CD8-positive, alpha-beta memory T cell (primary cell): ENCODE measurements at places on chromosomes 6 and 20. TPM values are rescaled to one million over a fixed set of nuclear protein-coding genes. Genes with fewer than 3 reads are reported as not detected.

DNA sequence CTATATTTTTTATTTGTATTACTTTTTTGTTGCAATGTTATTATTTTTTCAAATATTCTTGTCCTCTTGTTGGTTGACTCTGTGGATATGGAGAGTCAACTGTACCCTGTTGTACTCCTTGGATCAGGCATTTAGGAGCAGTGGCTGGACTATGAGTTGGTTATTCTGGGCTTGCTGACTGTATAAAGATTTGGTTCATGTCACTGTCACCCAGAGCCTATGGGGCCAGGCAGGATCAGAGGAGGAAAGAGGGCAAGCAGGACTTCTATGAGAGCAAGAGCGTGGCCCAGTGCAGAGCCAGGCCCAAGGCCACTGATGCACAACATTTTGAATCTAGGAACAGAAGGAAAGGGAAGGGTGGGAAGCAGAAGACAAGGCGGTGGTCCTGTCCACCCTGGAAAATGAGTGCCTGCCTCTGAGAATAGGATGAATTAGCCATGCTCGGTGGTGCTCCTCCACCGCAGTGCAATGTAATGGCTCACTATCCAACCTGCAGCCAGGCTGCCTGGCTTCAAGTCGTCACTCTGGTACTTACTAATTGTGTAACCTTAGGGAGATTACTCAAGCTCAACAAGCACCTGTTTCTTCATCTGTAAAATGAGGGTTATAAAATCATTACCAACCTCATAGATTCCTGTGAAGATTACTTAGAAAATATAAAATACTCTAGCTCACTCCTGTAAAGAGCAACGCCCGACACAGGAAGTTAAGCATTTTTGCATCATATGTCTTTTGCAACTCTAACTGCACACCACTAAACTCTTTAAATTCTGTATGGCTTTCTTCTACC, 192.1 kb downstream of the KCNQ5 start:
- H3K36me3 ChIP-seq = no peaks in the 10 kb centered on the region
- no peak for DNase-seq
- no peaks in the 10 kb centered on the region for H3K27me3 ChIP-seq
- H3K4me1 ChIP-seq = no peaks in the 10 kb centered on the region

- no peak overlapping the region for H3K4me3 ChIP-seq
- no peaks in the 10 kb centered on the region for H3K27me3 ChIP-seq
- H3K27ac ChIP-seq = no peak overlapping the region
- no peaks in the 10 kb centered on the region for H3K4me1 ChIP-seq
- no peak for DNase-seq
- no peaks in the 10 kb centered on the region for H3K36me3 ChIP-seq
Observed at GRCh38 chr6:89392823-89393222, 19.2 kb downstream of the RRAGD start.

Gene PPDPF
- total RNA-seq = 218 TPM

Gene NOTCH4
- 1.4 TPM for total RNA-seq
